ENCODE measurements at places on chromosomes 11 and 22.

GRCh38 chr11:46900091-46900746, 18.1 kb downstream of the LRP4 start:
- no peak for DNase-seq

DNA sequence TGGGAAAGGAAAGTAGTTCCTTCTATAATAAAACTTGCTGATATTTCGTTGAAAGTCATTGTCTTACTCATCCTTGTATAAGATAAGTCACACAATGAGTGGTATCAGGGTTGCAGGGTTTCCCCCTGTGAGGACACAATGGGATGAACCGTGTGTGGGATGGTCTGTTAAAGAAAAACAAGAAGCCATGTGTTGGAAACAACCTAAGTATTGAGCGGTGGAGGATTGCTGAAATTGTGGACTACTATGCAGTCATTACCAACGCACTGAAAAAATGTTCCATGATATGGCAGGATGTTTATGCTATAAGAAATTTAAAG, 28.6 kb downstream of the PTPRJ start:
- DNase-seq: no peak

DNA sequence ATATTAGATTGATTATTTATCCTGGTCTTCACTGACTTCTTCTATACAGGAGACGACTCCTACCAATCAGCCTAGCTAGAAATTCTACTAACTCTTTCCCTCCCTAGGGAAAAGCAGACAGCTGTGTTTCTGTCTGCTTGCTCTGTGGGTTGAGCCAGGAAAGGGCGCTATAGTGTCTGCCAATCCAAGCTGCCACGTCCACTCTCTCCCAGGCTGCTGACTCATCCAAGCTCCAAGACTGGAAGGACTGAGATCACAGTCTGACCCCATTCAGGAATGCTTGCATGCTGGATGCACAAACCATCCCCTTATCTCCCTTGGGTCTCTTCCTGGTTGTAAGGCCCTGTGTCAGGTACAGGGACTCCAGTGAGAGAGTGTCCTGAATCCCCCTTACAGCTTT, 955.6 kb downstream of the OPCML start:
- DNase-seq: peak; percentile 87

DNA sequence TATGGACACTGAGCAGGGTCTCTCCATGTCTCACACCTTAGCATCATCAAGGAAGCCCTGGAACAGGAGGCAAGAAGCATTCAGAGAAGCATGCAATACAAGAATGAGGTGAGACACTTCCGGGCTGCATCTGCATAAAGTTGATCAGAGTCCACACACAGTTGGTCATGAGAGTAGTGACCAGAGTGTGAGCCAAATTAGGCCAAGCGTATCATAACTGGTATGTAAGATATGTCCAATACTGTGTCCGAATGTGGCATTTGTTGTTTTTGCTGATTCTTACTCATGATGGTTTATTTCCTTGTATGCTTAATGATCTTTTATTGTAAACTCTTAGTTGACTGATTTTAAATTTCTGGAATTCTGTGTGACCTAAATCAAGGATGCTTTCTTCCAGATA, 315.7 kb downstream of the INSC start:
- no peak for DNase-seq

DNA sequence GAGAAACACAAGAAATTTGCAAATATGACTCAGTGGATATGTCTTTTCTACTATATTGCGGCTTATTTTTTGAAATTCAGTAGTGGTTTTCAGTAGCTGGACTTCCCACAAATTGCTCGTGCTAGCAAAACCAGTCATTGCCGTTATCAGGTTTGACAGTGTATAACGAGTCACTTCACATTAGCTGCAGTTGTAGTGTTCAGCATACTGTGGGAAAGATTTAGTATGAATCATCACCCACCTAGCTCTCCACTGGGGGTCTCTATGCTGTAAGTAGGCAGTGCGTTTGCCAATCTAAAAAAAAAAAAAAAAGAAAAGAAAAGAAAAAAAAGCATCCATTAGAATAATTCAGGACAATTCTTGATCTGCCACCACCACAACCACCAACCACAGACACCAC, 1318.9 kb downstream of the LRRC4C start:
- DNase-seq: no peak

- no peak for DNase-seq
Measured at GRCh38 chr11:70680781-70681281, 282.5 kb downstream of the CTTN start.

- no peak for DNase-seq
Measured at GRCh38 chr22:48268771-48269552, 1506.5 kb downstream of the TBC1D22A start.

DNA sequence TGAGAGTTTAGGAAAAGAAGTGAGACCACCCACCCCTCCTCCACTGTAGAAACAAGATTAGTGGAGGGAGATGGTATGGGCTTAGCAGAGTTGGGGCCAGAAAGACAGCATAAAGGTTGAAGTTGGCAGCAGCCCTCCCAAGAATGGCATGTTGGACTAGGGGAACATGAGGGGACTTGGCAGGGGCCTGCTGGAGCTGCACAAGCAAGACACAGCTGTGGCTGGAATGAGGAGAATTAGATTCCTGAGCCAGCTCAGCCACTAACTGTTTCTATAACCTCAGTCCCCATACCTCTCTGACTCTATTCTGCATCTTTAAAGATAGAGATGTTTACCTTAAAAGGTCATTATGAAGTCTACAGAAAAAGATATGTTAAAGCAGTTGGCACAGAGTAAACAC, 13.2 kb downstream of the MAP6 start:
- DNase-seq: peak; percentile 51
